Activated T-cell treated with anti-CD3 and anti-CD28 coated beads, Interleukin-2, amount 50 U/mL, for 72 hours (primary cell): ENCODE measurements at places on chromosomes 6 and 20. TPM values are rescaled to one million over a fixed set of nuclear protein-coding genes. Genes with fewer than 3 reads are reported as not detected.

The ASIP gene
- total RNA-seq = not detected

The TMEM170B gene
- total RNA-seq = 1.6 TPM

The PTGIS gene
- 6.3 TPM for total RNA-seq

The CCDC170 gene
- not detected for total RNA-seq

DNA sequence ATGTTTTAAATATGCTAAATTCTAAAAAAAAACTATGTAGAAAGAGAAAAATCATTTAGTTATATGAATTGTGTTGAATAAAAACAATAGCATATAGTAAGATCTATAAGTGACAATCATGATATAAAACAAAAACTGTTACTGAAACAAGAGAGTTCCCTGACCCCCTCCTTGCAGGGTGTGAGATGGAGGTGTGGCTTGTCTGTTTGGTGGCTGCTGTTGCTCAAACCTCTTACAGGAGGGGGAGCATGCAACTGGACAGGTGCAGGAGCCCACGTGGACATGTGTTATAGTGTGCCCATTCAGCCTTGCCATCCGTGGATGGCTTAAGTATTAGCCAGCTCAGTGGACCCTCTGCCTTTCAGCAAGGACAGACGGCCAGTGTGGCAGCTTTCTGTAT, 206.7 kb downstream of the MOXD1 start:
- H3K27ac ChIP-seq = no peak overlapping the region
- H3K4me3 ChIP-seq = no peak overlapping the region
- H3K36me3 ChIP-seq = no peaks in the 10 kb centered on the region
- DNase-seq = no peak

- peaks cover 33% of the 10 kb centered on the region for H3K27me3 ChIP-seq
- no peaks in the 10 kb centered on the region for H3K4me1 ChIP-seq
- H3K36me3 ChIP-seq = no peaks in the 10 kb centered on the region
- DNase-seq = no peak
- no peak overlapping the region for H3K27ac ChIP-seq
- H3K4me3 ChIP-seq = no peak overlapping the region
Observed at GRCh38 chr20:57553376-57554018, 7.4 kb upstream of the PCK1 start.

DNA sequence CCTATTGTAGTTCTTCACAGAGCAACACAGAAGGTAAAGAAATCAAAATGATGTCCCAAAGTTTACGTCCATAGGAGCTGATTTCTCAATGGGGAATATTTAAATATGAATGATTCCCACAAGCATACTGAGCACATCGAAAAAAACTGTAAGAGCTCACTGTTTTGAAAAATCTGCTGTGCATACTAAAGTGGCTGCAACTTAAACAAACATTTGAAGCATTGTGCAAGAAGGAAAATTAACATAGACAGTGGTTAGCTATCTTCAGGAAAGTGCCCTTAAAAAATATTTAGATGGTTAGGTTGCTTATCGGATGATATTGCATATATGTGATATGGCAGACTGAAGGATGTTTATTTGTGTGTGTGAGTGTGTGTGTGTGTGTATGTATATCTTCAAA, 747.6 kb downstream of the RFPL4B start:
- H3K4me3 ChIP-seq = no peak overlapping the region
- no peaks in the 10 kb centered on the region for H3K27me3 ChIP-seq
- no peak overlapping the region for H3K27ac ChIP-seq
- no peak for DNase-seq
- no peaks in the 10 kb centered on the region for H3K36me3 ChIP-seq
